ENCODE measurements at places on chromosomes 6 and 20. TPM values are rescaled to one million over a fixed set of nuclear protein-coding genes. Genes with fewer than 3 reads are reported as not detected.

DNA sequence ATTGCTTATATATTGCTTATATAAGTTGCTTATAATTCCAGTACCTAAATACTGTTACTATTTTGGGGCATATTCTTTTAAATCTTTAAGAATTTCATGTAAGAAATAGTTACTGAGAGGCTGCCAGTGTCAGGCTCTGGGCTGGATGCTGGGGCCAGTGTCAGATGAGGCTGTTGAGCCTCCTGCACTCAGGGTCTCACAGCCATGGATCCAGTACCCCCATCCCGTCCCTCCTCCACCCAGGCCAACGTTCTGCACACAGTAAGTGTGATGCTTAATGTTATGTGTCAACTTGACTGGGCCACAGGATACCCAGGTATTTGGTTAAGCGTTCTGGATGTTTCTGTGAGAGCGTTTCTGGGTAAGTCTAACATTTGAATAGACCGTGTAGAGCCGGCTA is 119.5 kb upstream of the PMEPA1 start:
- H3K27ac ChIP-seq: no peak overlapping the region
- no peaks in the 10 kb centered on the region for H3K27me3 ChIP-seq
- no peak overlapping the region for H3K4me3 ChIP-seq
- DNase-seq: no peak
- no peaks in the 10 kb centered on the region for H3K4me1 ChIP-seq
- H3K36me3 ChIP-seq: no peaks in the 10 kb centered on the region

- no peaks in the 10 kb centered on the region for H3K4me1 ChIP-seq
- H3K36me3 ChIP-seq: no peaks in the 10 kb centered on the region
- no peak overlapping the region for H3K27ac ChIP-seq
- no peak for DNase-seq
- no peaks in the 10 kb centered on the region for H3K27me3 ChIP-seq
- no peak overlapping the region for H3K4me3 ChIP-seq
These were observed 321.6 kb upstream of the QKI start for GRCh38 chr6:163092876-163093275.

DNA sequence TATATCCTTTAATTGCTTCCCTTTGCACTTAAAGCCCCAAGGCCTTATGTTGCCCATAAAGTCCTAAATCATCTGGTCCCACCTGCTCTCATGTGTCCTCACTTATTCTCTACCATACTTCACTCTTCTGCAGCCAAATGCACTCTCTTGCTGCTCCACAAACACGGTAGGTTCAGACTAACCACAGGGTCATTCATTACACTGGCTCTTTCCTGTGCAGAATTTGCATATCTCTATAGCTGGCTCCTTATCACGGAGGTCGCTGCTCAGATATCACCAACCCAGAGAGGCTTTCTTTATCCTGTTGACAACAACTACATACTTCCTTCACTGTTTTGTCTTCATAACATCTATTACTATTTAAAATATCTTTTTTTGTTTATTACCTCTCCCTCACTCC is 86.8 kb downstream of the MOXD1 start:
- no peak overlapping the region for H3K4me3 ChIP-seq
- H3K4me1 ChIP-seq: no peaks in the 10 kb centered on the region
- no peak for DNase-seq

Gene IPCEF1
- total RNA-seq: 0.28 TPM

GRCh38 chr6:63963769-63964315 is 328.2 kb downstream of the PHF3 start:
- H3K4me1 ChIP-seq: no peaks in the 10 kb centered on the region
- no peaks in the 10 kb centered on the region for H3K36me3 ChIP-seq
- H3K27ac ChIP-seq: no peak overlapping the region
- no peaks in the 10 kb centered on the region for H3K27me3 ChIP-seq
- no peak overlapping the region for H3K4me3 ChIP-seq
